ENCODE measurements at places on chromosomes 6 and 20.

GRCh38 chr20:47492284-47492683, 9.4 kb upstream of the NCOA3 start:
- DNase-seq, result no peak
- no peaks in the 10 kb centered on the region for H3K27me3 ChIP-seq
- H3K27ac ChIP-seq, result peak overlapping the region; percentile 54
- H3K4me1 ChIP-seq, result peaks cover 16% of the 10 kb centered on the region

GRCh38 chr6:33161354-33162331, 30.6 kb downstream of the COL11A2 start:
- H3K36me3 ChIP-seq, result no peaks in the 10 kb centered on the region
- peak overlapping the region; percentile 50 for H3K27ac ChIP-seq
- no peaks in the 10 kb centered on the region for H3K4me1 ChIP-seq
- peak overlapping the region; percentile 75 for H3K4me3 ChIP-seq
- peak; percentile 38 for DNase-seq

DNA sequence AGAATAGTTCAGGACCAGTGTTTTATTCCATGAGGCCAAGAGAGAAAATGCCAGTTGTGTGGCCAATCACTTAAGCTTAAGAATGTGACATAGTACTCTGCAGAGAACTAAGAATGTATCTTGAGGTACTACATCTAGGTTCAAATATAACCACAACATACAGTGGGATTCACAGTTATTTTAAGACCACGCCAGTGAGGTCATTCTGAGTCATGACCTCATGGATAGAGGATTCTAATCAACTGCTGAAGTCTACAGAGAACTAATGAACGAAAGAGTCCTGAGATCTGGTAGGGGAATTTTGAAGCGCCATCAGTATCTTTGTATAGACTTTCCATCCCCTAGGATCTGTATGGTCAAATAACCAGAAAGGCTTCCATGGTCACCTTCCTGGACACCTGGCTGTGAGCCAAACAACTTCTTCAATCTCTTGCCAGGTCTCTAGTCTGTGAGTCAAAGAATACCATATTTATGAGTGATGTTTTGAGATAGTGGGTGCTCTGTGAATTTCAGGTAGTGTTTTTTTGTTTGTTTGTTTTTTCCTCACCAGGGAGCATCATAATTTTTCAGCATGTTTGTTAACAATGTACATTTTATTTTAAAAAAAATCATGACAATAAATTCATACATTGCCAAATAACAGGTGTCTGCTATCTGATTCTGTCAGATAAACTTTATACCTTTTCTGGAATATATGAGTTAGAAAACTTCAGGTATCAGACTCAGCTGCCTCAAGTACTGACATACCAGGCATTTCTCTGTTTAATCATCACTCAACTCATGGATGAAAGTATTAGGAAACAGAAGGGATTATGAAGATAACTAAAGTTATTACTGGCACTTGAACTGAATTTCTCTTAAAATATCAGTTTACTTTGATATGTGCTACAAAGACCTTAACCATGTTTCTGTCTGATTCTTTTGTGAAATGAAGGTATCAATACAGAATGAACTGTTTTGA, 217.9 kb downstream of the PLCB4 start:
- no peaks in the 10 kb centered on the region for H3K36me3 ChIP-seq
- H3K27ac ChIP-seq, result no peak overlapping the region
- H3K4me3 ChIP-seq, result no peak overlapping the region
- no peaks in the 10 kb centered on the region for H3K4me1 ChIP-seq

DNA sequence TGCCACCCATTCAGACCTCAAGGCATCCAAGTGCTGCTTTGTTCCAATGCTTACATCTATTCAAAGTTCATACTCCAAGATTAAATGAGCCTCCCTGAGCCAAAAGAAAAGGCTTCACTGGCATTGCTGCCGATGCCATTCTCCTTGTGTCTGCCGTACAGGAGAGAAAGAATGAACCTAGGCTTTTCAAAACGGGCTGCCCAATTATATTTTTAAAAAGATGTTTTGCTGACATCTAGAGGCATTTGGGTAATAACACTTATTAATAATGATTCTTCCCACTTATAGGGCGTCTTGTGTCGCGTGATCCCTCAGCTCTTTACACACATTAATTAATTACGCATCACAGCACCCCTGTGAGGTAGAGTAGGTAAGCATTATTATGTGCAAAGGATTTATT, 545.6 kb downstream of the PKHD1 start:
- H3K27ac ChIP-seq, result no peak overlapping the region
- DNase-seq, result no peak
- H3K27me3 ChIP-seq, result no peaks in the 10 kb centered on the region
- no peaks in the 10 kb centered on the region for H3K4me1 ChIP-seq
- no peaks in the 10 kb centered on the region for H3K36me3 ChIP-seq

DNA sequence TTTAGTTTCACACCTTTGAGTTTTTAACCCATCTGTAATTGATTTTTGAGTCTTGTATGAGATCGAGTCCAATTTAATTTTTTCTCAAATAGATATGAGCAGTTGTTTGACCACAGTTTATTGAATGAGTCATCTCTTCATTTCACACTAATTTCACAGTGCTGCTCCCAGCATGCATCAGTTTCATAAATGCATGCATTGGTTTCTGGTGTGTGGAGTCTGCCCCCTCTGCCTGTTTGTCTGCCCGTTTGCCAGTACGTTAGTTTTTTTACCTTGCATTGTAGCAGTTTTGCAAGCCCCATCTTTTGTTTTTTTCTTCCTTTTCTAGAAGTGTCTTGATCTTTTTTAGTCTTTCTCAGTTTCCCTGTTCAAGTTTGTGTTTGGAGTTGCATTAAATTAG, 11.9 kb downstream of the SLX4IP start:
- H3K4me1 ChIP-seq, result no peaks in the 10 kb centered on the region
- H3K27ac ChIP-seq, result no peak overlapping the region
- no peaks in the 10 kb centered on the region for H3K27me3 ChIP-seq
- no peak for DNase-seq

GRCh38 chr6:36245572-36246061, 24.2 kb upstream of the PNPLA1 start:
- H3K4me3 ChIP-seq, result no peak overlapping the region
- peaks cover 25% of the 10 kb centered on the region for H3K4me1 ChIP-seq
- H3K27me3 ChIP-seq, result no peaks in the 10 kb centered on the region

DNA sequence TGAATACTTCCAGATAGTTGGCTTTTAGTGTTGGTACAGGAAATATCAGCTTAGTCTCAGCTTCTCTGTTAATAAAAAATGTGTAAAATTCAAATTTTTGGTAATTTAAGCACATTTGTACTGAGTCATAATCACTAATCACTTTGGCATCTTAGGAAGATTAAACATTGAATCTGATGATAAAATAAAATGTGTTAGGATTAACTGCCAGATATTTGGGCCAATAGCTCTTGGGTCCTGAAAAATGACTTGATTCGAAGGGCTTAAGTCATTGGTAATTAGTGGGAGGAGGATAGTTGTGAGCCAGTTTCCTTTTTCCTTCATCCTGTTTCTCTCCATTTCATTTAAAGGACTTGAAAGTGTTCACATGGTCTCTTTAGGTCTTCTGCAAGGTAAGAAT, 426.1 kb downstream of the RFPL4B start:
- H3K4me1 ChIP-seq, result no peaks in the 10 kb centered on the region
- H3K27me3 ChIP-seq, result no peaks in the 10 kb centered on the region
- no peaks in the 10 kb centered on the region for H3K36me3 ChIP-seq
- no peak for DNase-seq
- H3K4me3 ChIP-seq, result no peak overlapping the region
- no peak overlapping the region for H3K27ac ChIP-seq

GRCh38 chr6:80543598-80544222, 437.2 kb downstream of the BCKDHB start:
- no peaks in the 10 kb centered on the region for H3K27me3 ChIP-seq
- H3K4me1 ChIP-seq, result peaks cover 11% of the 10 kb centered on the region
- no peak for DNase-seq
- H3K4me3 ChIP-seq, result no peak overlapping the region

DNA sequence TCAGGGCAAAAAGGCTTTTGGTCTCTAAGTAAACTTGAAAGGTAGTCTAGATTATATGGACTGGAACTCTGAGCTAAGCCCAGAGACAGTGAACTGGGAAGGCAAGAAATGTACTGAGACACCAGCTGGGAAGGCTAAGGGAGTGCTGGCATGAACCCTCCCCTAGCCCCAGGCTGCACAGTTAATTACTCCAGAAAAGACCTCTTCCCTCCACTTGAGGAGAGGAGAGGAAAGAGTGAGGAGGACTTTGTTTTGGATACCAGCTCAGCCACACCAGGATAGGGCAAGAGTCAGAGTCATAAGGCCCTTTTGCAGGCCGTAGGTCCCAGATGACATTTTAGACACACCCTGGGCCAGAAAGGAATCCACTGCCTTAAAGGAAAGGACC, 84.1 kb upstream of the GJE1 start:
- no peak for DNase-seq
- no peak overlapping the region for H3K4me3 ChIP-seq
- no peaks in the 10 kb centered on the region for H3K27me3 ChIP-seq
- no peak overlapping the region for H3K27ac ChIP-seq
- H3K36me3 ChIP-seq, result no peaks in the 10 kb centered on the region

DNA sequence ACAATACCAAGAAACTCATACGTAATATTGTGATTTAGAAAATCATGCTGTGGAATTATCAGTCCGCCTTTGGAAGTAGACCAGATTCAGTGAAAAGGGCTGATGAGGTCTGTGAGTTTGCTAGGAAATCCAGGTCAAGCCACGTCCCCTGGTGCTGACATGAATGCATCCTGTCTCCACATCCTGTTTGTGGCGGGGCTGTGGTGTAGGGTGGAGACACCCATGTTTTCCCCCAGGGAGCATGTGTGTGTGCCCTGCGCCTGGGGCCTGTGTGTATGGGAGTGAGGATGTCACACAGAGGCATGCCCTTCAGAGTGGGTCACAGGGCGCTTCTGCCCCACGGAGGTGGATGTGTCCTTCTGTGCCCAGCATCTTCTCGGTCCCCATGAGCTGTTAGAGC, 109.1 kb downstream of the SASH1 start:
- no peaks in the 10 kb centered on the region for H3K27me3 ChIP-seq
- no peaks in the 10 kb centered on the region for H3K4me1 ChIP-seq
- no peak overlapping the region for H3K27ac ChIP-seq
- DNase-seq, result no peak
- H3K36me3 ChIP-seq, result no peaks in the 10 kb centered on the region
- H3K4me3 ChIP-seq, result no peak overlapping the region

- H3K27ac ChIP-seq, result no peak overlapping the region
- H3K4me1 ChIP-seq, result peaks cover 16% of the 10 kb centered on the region
- DNase-seq, result no peak
Measured at GRCh38 chr6:25175681-25176080, 103.5 kb upstream of the CARMIL1 start.

GRCh38 chr6:125906158-125906998, 50.2 kb upstream of the HINT3 start:
- no peak for DNase-seq
- H3K4me1 ChIP-seq, result no peaks in the 10 kb centered on the region
- H3K4me3 ChIP-seq, result no peak overlapping the region
- peaks cover 13% of the 10 kb centered on the region for H3K36me3 ChIP-seq
- H3K27me3 ChIP-seq, result no peaks in the 10 kb centered on the region
- H3K27ac ChIP-seq, result no peak overlapping the region

DNA sequence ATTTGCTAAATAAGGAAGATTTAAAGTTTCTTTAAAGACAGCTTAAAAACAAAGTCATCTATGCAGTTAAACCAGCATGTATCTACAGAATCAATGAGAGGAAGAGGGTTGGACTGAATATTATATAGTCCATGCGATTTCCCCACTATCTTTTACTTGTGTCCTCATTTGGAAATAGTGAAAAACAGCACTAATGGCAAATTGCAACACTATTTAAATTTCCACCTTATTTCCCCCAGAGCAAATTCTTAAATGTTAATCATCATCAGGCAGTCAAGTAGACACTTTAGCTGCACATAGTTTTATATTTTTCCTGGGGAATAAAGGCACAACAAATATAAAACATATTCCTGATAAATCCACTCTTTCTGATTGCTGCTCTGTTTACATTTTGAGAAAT, 114.6 kb downstream of the LCA5 start:
- H3K4me3 ChIP-seq, result no peak overlapping the region
- H3K27me3 ChIP-seq, result no peaks in the 10 kb centered on the region
- no peak overlapping the region for H3K27ac ChIP-seq
- H3K36me3 ChIP-seq, result no peaks in the 10 kb centered on the region

- H3K27me3 ChIP-seq, result no peaks in the 10 kb centered on the region
- peaks cover 79% of the 10 kb centered on the region for H3K4me1 ChIP-seq
- H3K36me3 ChIP-seq, result no peaks in the 10 kb centered on the region
- peak overlapping the region; percentile 60 for H3K4me3 ChIP-seq
- H3K27ac ChIP-seq, result no peak overlapping the region
Measured at GRCh38 chr20:41047975-41048305, 19.3 kb downstream of the TOP1 start.

DNA sequence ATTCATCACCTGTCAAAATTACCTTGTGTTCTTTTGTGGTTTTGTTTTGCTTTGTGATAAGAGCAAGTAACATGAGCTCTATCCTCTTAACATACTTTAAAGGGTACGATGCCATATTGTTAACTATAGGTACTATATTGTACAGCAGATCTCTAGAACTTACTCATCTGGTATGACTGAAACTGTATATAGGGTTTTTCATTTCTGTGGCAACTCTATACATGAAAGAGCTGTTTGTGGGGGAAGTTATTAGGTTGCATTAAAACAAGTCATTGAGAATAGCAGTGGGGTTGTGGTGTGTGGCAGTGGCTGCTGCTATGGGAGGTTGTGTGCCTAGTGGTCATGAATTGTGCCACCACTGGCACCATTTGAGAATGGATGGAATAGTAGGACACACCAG, 268.4 kb downstream of the KCNQ5 start:
- no peaks in the 10 kb centered on the region for H3K27me3 ChIP-seq
- H3K4me1 ChIP-seq, result no peaks in the 10 kb centered on the region
- no peak overlapping the region for H3K27ac ChIP-seq
- DNase-seq, result no peak

- no peak overlapping the region for H3K4me3 ChIP-seq
- no peak overlapping the region for H3K27ac ChIP-seq
- H3K4me1 ChIP-seq, result no peaks in the 10 kb centered on the region
- no peaks in the 10 kb centered on the region for H3K36me3 ChIP-seq
- DNase-seq, result no peak
Measured at GRCh38 chr6:164928728-164929407, 380.5 kb downstream of the C6orf118 start.

- no peaks in the 10 kb centered on the region for H3K4me1 ChIP-seq
- no peaks in the 10 kb centered on the region for H3K27me3 ChIP-seq
- no peak overlapping the region for H3K27ac ChIP-seq
Measured at GRCh38 chr20:51941503-51941902, 139.2 kb upstream of the SALL4 start.

DNA sequence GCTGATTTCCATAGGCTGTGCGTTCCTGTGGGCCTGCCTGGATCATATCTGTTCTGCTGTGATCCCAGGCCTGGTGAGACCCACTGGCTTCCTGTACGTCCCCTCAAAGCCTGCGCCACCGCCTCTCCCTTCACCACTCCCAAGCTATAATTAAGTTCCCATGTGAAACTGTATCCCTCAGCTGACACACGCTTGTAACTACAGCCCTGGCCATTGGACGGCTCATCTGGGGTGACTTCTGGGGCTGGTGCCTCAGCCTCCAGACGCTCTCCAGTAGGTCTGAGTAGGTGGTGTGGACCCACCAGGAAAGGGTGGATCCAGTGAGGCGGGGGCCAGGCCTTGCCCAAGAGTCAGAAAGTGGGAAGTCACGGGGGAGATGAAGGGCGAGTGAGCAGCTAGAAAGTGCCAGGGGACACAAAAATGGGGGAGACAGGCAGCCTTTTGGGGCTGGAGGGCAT, 21.0 kb downstream of the PPARD start:
- H3K4me1 ChIP-seq, result peaks cover 30% of the 10 kb centered on the region
- no peak overlapping the region for H3K27ac ChIP-seq
- H3K4me3 ChIP-seq, result no peak overlapping the region
- H3K27me3 ChIP-seq, result no peaks in the 10 kb centered on the region

GRCh38 chr20:7693761-7694160, 246.5 kb downstream of the HAO1 start:
- H3K27ac ChIP-seq, result no peak overlapping the region
- no peak overlapping the region for H3K4me3 ChIP-seq
- no peak for DNase-seq
- H3K4me1 ChIP-seq, result no peaks in the 10 kb centered on the region

Measured in thoracic aorta (tissue), 2 donors.